Natural killer cell treated with Interleukin-12 subunit alpha and Interleukin-12 subunit beta and Interleukin-15 and Interleukin-18, amount 100 ng/mL, for 72 hours (primary cell): ENCODE measurements at places on chromosomes 12 and 14.

DNA sequence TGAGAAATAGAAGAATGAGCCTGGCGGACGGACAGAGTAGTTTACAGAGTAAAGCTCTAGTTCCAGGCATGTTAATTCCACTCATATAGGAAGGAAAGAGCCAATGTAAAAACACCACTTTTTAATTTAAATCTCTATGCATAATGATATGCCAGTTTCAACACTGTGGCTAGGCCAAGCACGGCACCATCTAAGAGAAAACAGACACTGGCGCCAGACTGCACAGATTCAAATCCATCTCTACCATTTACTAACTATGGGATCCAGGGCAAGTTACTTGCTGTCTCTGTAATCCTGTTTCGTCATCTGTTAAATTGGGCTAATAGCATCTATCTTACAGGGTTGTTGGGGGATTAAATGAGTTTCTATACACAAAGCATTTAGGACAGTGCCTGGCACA lies 27.5 kb downstream of the RMST start:
- DNase-seq: no peak
- H3K4me1 ChIP-seq: no peaks in the 10 kb centered on the region
- H3K4me3 ChIP-seq: no peak overlapping the region
- H3K27me3 ChIP-seq: no peaks in the 10 kb centered on the region

- H3K4me3 ChIP-seq: no peak overlapping the region
- no peaks in the 10 kb centered on the region for H3K4me1 ChIP-seq
- H3K27ac ChIP-seq: no peak overlapping the region
- no peaks in the 10 kb centered on the region for H3K27me3 ChIP-seq
- DNase-seq: no peak
These were observed 272.8 kb upstream of the GARIN2 start for GRCh38 chr14:66916421-66916820.

DNA sequence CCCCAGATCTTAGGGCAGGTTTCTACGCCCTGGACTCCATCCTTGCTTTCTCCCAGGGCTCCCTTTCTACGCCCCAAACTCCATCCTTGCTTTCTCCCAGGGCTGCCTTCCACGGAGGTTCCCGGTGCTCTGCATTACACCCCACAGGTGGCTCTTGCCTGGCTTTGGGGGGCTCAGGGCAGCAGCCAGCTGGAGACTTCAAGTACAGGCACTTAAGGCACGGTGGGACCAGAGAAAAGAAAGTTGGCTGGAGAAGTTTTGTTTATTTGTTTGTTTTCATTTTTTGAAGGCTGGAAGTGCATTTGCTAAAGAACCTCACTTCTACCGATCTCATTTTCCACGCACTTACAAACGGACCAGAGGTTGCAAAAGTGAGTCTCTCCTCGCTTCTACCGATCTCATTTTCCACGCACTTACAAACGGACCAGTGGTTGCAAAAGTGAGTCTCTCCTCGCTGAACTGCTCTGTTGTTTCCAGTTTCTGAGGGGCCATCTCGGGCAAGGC lies 103.8 kb upstream of the MED13L start:
- H3K4me1 ChIP-seq: peaks cover 6% of the 10 kb centered on the region
- H3K27me3 ChIP-seq: peaks cover 5% of the 10 kb centered on the region
- H3K4me3 ChIP-seq: no peak overlapping the region
- H3K27ac ChIP-seq: no peak overlapping the region
- H3K36me3 ChIP-seq: no peaks in the 10 kb centered on the region
- no peak for DNase-seq

GRCh38 chr14:90428676-90429075 lies 31.8 kb downstream of the CALM1 start:
- no peaks in the 10 kb centered on the region for H3K27me3 ChIP-seq
- no peaks in the 10 kb centered on the region for H3K4me1 ChIP-seq
- no peak for DNase-seq

- DNase-seq: no peak
- H3K27ac ChIP-seq: no peak overlapping the region
- H3K36me3 ChIP-seq: no peaks in the 10 kb centered on the region
- H3K4me3 ChIP-seq: no peak overlapping the region
These were observed 46.0 kb downstream of the YEATS4 start for GRCh38 chr12:69405566-69405865.

DNA sequence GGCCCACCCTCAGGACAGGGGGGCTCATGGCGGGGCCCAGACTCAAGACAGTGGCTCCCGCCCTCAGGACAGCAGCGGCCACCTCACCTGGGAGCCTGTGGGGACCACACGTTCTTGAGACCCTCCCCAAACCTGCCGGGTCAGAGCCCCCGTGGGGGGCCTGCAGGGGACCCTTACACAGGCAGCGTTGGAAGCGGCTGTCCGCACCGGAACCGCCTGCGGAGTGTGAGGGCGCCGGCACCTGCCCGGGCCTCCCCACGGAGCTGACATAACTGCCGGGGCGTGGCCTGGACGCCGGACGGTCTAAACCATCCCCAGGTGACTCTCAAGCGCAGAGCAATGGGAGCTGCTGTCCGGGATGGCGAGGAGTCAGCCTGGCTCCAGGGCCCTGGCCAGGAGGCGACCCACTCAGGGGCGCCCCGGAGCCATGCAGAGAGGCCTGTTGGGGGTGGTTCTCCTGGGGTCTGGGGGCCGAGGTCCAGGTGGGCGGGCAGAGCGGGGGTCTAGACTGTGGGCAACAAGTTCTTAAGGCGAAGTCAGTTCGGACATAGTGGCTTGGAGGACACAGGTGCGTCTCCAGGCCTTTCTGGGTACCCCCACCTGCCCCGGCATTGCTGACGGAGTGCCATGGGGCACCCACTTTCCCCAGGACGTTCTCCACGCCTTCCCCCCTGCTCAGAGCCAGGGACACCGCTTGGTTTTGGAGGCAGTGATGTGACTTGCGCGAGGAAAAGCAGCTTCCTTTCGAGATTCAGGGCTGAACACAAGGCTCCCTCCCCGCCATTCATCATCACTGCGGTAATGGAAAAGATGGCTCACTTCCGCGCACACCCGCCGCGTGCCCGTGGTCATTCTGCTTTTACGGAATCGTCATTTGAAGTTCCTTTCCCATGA lies 23.2 kb downstream of the GALNT9 start:
- no peak overlapping the region for H3K4me3 ChIP-seq
- no peaks in the 10 kb centered on the region for H3K4me1 ChIP-seq
- no peaks in the 10 kb centered on the region for H3K36me3 ChIP-seq
- H3K27me3 ChIP-seq: no peaks in the 10 kb centered on the region

DNA sequence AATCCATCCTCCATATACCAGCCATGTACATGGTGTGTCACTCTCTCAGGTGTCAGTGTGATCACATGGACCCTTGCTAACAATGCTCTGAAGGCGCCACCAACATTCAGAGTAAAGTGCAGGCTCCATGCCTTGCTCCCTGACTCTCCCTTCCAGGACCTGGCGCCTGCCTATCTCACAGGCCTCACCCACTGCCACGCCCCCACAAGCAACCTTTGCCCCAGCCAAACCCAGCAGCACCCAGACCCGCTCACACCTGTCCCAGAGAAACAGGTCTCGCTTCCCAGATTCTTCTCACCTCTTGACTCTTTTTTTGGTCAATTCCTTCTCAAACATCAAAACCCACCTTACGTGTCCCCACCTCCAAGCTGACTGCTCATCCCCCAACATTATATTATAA lies 52.3 kb downstream of the KCNK10 start:
- no peak overlapping the region for H3K4me3 ChIP-seq
- no peak for DNase-seq
- H3K36me3 ChIP-seq: no peaks in the 10 kb centered on the region
- peaks cover 60% of the 10 kb centered on the region for H3K27me3 ChIP-seq
- peaks cover 7% of the 10 kb centered on the region for H3K4me1 ChIP-seq

GRCh38 chr12:85681333-85681732 lies 154.9 kb downstream of the RASSF9 start:
- H3K27me3 ChIP-seq: no peaks in the 10 kb centered on the region
- no peak for DNase-seq
- H3K36me3 ChIP-seq: peaks cover 5% of the 10 kb centered on the region
- H3K4me3 ChIP-seq: no peak overlapping the region
- H3K27ac ChIP-seq: no peak overlapping the region

GRCh38 chr12:32837974-32838373 lies 58.6 kb downstream of the PKP2 start:
- H3K27ac ChIP-seq: no peak overlapping the region
- no peaks in the 10 kb centered on the region for H3K36me3 ChIP-seq
- no peaks in the 10 kb centered on the region for H3K4me1 ChIP-seq
- no peak overlapping the region for H3K4me3 ChIP-seq
- H3K27me3 ChIP-seq: peaks cover 5% of the 10 kb centered on the region
- DNase-seq: no peak

DNA sequence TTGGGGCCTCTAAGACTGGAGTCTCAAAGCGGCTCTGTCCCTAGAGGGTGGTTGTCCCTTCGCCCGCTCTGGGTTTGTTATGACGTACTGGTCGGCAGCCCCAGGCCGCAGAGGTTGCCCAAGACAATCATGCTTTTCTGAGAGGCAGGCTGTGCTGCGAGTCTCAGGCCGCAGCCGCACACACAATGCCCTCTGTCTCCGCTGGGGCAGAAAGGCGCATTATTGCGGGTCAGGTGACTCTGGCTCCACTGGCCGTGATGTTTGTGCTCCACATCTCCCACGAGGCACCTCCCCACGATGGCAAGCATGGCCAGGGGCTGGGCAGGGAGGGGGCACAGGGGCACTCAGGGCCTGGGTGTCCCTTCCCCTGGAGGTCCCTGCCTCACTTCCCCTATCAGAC lies 21.0 kb upstream of the PLEKHG3 start:
- H3K27me3 ChIP-seq: no peaks in the 10 kb centered on the region
- H3K36me3 ChIP-seq: no peaks in the 10 kb centered on the region
- H3K27ac ChIP-seq: no peak overlapping the region
- H3K4me1 ChIP-seq: peaks cover 11% of the 10 kb centered on the region
- no peak overlapping the region for H3K4me3 ChIP-seq
- no peak for DNase-seq

DNA sequence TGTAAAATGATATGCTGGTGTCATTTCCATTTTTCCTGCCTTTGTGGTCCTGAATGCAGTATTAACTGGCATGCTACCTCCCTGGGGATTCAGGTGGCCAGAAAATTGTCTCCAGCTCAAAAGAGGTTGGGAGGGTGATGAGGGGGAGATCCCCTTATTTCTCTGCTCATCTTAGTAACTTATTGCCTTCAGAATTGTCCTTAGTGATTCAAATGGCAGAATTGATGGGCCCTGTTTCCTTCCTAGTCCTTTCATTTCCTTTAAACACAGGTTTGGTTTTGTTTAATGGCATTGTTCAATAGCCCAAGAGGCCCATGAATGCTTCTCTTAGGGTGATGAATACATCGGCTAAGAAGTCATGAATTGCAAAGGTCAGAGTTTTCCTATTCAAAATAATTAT lies 207.0 kb downstream of the SLC41A2 start:
- H3K27ac ChIP-seq: no peak overlapping the region
- DNase-seq: no peak
- no peak overlapping the region for H3K4me3 ChIP-seq

DNA sequence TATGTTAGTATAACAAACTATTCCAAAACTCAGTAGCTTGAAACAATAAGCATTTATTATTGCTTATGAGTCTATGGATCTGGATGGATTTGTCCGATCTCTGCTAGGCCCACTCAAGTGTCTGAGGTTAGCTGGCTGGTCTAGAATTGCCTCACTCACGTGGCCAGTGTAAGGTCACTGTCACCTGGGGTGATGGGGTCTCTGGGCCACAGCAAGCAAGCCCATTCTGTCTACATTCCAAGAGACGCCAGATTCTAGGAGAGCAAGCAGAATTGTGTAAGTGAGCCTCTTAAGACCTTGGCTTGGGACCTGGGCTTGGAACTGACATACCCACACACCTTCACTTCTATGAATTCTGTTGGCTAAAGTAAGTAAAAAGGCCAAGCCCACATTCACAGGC lies 80.2 kb downstream of the STON2 start:
- H3K36me3 ChIP-seq: no peaks in the 10 kb centered on the region
- H3K27ac ChIP-seq: no peak overlapping the region

GRCh38 chr12:24535334-24536069 lies 413.4 kb downstream of the BCAT1 start:
- H3K36me3 ChIP-seq: no peaks in the 10 kb centered on the region
- peaks cover 11% of the 10 kb centered on the region for H3K27me3 ChIP-seq
- H3K4me1 ChIP-seq: no peaks in the 10 kb centered on the region
- H3K27ac ChIP-seq: no peak overlapping the region
- no peak overlapping the region for H3K4me3 ChIP-seq

- H3K27ac ChIP-seq: no peak overlapping the region
- H3K27me3 ChIP-seq: no peaks in the 10 kb centered on the region
- peaks cover 4% of the 10 kb centered on the region for H3K36me3 ChIP-seq
- H3K4me3 ChIP-seq: no peak overlapping the region
- H3K4me1 ChIP-seq: no peaks in the 10 kb centered on the region
These were observed 1106.9 kb downstream of the TMTC2 start for GRCh38 chr12:83793616-83794015.

GRCh38 chr12:50051101-50051806 lies 6.1 kb upstream of the ASIC1 start:
- no peaks in the 10 kb centered on the region for H3K36me3 ChIP-seq
- H3K27ac ChIP-seq: no peak overlapping the region
- no peak for DNase-seq
- H3K4me1 ChIP-seq: peaks cover 12% of the 10 kb centered on the region

DNA sequence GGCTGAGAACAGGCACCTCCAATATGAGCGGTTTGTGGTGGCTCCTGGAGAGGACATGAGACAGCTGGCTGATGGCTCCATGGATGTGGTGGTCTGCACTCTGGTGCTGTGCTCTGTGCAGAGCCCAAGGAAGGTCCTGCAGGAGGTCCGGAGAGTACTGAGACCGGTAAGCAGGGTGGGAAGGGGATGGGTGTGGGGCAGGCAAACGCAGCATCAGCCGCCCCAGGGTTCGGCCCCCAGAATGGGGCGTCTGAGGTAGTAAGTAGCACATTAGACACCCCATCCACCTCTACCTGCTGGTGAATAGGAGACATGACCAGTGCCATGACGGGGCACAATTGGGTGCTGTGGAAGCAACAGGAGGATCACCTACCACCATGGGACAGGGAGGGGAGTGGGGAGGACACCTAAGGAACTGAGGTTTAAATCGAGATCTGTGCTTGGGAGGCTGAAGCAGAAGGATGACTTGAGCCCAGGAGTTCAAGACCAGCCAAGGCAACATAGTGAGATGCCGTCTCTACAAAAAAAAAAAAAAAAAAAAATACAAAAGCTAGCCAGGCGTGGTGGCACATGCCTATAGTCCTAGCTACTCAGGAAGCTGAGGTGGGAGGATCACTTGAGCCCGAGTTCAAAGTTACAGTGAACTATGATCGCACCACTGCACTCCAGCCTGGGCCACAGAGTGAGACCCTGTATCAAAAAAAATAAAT lies 25.5 kb downstream of the ITGA7 start:
- DNase-seq: no peak
- H3K4me1 ChIP-seq: peaks cover 14% of the 10 kb centered on the region
- no peaks in the 10 kb centered on the region for H3K36me3 ChIP-seq
- peaks cover 24% of the 10 kb centered on the region for H3K27me3 ChIP-seq
- H3K27ac ChIP-seq: no peak overlapping the region
- no peak overlapping the region for H3K4me3 ChIP-seq

DNA sequence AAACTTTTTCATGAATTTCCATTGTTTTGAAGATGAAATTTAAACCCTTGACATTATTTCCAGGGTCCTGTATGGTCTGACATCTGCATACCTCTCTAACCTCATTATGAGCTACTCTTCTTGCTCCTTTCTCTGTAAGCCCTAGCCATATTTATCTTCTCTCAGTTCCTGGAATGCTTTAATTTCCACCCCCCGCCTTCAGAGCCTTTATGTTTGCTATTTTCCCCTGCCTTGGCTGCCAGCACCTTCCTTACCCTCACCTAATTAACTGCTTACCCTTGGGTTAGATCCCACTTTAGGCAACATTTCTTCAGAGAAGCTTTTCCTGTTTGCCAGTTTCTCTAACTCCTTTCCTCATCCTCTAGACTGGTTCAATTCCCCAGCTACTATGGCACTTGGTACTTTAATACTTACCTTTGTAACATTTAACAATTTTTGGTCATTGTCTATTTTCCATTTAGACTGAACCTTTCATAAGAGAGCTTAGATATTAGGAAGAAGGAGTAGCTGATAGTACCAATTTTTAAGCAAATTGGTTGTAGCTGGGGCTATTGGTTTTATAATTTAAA lies 6.0 kb downstream of the STYX start:
- H3K36me3 ChIP-seq: peaks cover 8% of the 10 kb centered on the region
- H3K4me1 ChIP-seq: peaks cover 26% of the 10 kb centered on the region
- H3K27ac ChIP-seq: no peak overlapping the region
- no peak for DNase-seq
